ENCODE measurements at places on chromosomes 12 and 14.

DNA sequence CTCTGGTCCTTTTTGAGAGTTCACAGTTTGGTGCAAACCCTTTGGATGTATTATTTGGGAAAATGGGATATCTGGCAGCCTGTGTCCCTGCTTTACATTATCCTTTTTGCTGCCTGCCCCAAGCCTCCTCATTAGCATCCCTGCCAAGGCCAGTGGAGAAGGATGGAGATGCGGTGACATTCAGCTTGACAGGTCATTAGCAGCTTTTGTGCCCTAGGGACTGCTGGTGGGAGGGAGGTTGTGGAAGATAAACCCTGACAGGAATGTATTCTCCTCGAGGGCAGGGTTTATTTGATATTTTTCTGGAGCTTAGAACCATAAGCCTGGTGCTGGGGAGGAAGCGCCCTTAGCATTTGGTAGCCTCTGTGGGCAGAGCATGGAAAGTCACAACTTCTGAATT is 49.3 kb downstream of the PTPN11 start:
- DNase-seq, result no peak

DNA sequence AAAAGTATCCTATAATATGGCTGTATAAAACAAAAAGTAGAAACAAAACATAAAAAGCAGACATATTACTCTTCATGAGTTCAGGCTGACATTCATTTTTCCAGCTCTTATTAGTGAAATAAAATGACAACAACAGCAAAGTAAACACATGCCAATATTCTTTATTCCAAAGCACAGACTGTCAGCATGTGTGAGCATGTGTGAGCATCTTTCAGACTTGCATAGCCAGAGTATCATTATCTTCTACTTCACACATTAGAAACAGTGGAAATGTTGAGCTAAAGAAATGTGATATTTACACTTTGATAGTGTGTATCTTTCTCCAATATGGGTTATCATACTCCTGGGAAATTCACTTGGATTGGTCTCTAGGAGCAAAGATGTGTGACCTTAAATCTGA is 476.6 kb upstream of the TMEM132C start:
- no peak for DNase-seq

DNA sequence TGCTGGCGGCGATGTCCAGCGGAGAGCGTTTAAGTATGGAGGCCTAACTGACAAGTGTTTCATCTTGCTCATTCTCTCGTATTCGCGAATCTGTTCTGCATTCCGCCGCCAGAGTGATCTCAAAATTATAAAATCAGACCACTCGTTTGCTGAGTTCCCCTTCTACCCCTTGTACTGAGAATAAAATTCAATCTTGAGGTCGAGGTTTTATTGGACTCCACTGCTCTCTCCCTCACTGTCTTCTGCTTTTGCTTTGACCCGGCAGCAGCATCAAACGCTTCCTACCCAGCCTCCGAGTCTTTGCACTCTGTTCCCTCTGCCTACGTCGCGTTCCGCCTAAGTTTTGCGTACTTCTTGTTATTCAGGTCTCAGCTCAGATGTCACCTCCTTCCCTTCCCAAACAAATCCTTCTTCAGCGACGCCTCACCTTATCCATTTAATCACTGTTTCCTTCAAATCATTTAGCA is 462 bp downstream of the KNTC1 start:
- no peak for DNase-seq

- no peak for DNase-seq
Observed at GRCh38 chr12:102421802-102422583, 58.4 kb downstream of the IGF1 start.

DNA sequence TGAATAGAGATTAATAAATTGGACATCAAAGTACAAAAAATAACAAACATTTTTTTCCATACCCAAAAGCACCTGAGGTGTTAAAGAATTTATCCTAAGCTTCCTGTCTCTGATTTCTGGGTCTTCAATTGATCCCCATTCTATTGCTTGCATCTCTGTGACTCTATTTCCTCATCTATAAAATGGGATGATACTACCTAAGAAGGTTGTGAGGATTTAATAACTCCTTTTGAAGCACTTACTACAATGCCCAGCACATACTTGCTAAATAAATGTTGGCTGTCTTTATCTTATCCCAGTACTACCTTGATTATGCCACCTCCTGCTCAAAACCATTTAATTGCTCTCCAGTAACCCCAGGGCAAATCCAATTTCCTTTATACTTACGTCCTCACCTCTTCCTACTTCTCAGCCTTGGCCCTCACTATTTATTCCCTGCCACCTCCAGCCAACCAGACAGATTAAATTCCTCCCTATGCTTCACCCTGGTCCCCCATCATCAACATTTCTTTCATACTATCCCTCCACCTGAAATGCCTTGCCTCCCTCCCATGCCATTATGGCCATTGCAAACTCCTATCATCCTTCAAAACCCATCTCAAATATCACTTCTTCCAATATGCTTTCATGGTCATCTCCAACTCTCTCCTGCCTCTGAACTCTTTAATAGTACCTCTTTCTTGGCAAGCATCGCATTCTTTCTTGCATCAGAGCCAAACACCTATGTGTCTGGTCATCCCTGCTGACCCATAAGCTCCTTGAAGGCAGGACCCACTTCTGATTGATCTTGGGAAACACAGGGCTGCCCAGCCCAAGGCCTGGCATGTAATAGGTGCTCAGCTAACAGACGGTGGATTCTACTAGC is 7.9 kb upstream of the ASIC1 start:
- no peak for DNase-seq

DNA sequence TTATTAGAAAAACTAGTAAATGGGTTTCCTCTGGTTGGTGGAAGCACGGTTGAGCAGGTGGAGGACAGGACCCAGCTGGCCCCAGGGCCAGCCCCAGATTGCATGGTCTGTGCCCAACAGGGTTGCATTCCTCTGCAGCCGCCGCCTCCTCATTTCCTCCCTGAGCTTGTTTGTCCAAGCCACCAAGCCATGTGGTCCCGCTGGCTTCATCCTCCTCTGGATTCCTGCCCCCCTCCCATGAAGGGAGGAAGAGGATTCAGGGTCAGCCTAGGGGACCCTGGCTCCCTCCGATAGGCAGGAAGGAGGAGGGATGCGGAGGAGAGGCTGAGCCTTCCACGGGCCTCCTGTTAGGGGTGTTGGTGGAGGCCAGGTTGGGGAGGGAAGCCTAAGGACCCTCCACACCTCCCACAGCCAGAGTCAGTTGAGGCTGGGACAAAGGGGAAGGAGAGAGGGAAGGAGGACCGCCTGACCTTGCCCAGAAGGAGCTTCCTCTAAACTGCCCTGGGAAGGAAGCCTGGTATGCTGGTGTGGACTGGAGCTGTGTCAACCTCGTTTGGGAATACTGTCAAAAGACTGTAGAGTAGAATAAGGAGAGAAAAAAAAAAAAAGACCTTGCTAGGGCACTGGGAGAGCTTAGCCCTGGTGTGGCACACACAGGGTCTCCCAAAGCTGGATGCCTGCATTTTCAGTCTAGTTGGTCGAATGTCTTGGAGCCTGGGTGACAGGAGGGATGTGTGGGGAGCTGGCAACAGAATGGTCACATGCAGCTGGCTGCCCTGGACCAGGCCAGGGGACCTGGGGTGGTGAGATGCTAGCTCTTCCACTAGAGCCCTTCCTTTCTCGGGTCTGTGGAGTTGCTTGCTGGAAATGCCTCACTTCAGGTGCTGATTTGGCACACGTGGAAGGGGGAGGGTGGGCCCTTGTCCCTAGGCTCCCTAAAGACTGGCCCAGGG is 42.4 kb downstream of the PLEKHG3 start:
- DNase-seq, result no peak

DNA sequence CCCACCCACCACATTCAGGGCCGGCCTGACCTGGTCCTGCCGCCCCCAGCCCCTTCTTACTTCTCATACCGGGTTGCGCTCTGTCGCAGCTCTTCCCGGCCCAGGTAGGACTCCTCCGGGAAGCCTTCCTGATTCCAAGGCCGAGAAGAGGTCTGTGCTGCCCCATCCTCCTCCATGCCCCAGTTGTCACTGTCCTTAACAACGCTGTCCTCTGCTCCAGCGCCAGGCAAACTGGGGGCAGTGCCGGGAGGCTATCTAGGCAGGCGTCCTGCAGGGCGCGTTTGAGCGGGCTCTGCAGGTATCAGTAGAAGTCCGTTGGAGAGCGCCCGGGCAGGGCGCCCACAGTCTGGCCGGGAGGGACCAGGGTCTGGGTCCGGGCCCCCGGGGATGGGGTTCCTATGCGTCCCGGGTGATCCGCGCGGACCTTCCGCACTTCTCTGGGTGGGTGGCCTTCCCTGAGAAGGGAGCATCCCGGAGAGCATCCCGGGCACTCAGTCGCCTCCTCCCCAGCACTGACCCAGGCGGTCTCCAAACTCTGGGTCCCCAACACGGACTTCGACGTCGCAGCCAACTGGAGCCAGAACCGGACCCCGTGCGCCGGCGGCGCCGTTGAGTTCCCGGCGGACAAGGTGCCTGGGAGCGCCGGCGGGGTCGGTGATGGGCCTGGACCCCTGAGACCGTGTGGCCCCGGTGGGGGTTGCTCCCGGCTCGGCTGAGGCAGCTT is 900 bp downstream of the AMN start:
- DNase-seq, result no peak

GRCh38 chr14:61547186-61548069 is 147.9 kb upstream of the HIF1A start:
- DNase-seq, result no peak
